Kidney (tissue), 22 donors: ENCODE measurements at places on chromosomes 16 and 17. TPM values are rescaled to one million over a fixed set of nuclear protein-coding genes. Genes with fewer than 3 reads are reported as not detected.

DNA sequence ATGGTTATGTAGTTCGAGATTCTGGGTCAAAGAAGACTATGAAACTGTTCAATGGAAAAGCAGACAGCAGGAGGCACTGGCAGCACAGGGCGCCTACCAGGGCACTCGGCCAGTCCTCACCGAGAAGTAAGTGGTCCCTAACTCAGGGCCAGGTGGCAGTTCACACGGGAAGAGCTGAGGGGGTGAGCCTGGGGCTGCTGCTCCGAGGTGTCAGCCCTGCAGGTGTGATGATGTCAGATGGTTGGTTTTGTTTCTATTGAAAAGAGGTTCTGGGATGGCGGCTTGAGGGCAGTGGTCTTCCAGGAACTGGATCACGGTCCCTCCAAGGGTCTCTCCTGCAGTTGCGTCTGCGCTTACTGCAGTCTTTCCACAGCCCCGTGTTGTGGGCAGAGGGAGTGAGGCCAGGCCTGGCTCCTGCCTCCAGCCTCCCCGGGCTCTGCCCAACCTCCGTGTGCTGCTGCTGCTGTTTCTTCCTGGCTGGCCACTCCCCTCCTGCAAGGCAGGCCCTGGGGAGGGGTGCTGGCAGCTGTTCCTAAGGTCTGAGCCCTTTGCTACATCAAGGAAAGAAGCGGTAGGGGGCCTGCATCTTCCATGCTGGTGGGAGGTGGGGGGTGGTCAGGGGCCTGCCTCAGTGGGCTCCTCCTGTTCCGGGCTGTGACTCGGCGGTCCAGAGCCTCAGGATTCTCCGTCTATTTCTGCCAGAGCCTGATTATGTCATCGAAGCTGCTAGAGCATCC, 22.6 kb downstream of the RNF213 start:
- no peak for DNase-seq

- DNase-seq: peak; percentile 83
Observed at GRCh38 chr17:80252871-80253270, 7.8 kb upstream of the RNF213 start.

GRCh38 chr16:85690469-85691064, 1.8 kb upstream of the GINS2 start:
- DNase-seq: no peak

- no peak for DNase-seq
Observed at GRCh38 chr16:58656899-58657298, 27.3 kb upstream of the CNOT1 start.

- DNase-seq: no peak
Observed at GRCh38 chr17:6496640-6497441, 52.6 kb downstream of the PIMREG start.

- no peak for DNase-seq
Observed at GRCh38 chr17:66829386-66829864, 5.5 kb upstream of the CACNG5 start.

- no peak for DNase-seq
Observed at GRCh38 chr17:49753959-49754391, 10.0 kb downstream of the FAM117A start.

DNA sequence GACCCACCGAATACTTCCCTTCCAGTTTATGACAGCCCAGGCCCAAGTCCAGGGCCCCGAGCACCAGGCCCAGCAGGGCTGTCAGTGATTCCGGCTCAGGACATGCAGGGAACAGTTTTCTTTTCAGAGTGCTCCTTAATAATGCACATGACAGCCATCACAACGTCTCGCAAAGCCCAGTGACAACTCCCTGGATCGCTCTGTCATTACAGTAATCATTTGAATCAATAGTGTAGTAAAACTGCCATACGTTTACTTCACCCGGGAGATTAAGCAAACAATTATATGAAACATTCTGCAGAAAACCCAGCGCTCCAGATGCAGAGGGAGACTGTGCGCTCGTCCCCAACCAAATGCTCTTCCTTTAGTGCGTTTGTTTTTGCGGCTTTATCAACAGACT, 162.6 kb upstream of the CDH13 start:
- no peak for DNase-seq

DNA sequence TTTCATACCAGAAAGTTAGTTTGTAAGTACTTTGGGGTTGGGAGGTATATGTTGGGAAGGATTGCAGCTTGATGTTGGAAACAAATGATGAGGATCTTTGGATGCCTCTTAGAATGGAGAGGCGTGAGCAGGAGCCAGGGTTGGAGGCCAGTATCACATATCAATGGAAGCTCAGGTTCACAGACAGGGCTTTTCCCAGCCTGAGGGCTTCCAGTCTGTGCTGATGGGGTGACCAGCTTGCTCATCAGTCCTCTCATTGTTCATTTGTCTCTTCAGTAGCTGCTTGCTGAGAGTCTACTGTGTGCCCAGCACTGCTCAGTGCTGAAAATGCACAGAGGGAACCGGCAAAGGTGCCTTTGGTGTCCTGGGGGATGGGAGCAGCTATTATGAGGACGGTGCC, 5.8 kb downstream of the DNAAF1 start:
- no peak for DNase-seq

DNA sequence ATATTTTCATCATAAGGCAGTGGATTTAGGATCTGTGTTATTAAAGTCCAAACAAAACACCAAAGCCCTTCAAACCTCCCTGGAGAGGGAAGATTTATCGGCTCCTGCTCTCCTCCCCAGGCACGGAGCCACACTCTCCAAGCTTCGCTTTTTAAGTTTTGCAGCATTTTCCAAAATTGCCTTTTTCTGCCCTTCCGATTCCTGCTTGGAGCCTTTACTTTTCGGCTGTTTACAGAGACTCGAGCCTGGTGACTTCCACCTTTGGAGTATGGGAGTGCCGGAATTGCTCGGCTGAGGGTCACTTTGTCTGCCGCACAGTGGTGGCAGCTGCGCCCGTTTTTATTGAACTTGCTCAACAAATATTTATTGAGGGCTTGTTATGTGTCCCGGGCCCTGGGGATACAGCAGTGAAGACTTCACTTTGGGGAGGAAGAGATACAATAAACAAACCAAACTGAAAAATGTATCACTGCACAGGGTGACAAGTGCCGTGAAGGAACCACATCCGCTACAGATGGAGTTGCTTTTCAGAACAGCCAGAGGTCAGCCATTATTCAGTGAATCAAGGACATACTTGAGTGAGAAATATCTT, 185.5 kb downstream of the NTN1 start:
- DNase-seq: peak; percentile 5

GRCh38 chr16:30615358-30616091, 5.3 kb upstream of the ZNF689 start:
- DNase-seq: no peak

- DNase-seq: no peak
Observed at GRCh38 chr16:65414284-65414984, 292.6 kb upstream of the CDH11 start.

- no peak for DNase-seq
Observed at GRCh38 chr17:63407741-63408330, 38.3 kb downstream of the CYB561 start.

- no peak for DNase-seq
Observed at GRCh38 chr16:23871924-23872323, 36.1 kb downstream of the PRKCB start.

- DNase-seq: no peak
Observed at GRCh38 chr16:23222929-23223328, 40.4 kb downstream of the SCNN1G start.

- no peak for DNase-seq
Observed at GRCh38 chr17:44105941-44106340, 17.5 kb downstream of the HDAC5 start.

DNA sequence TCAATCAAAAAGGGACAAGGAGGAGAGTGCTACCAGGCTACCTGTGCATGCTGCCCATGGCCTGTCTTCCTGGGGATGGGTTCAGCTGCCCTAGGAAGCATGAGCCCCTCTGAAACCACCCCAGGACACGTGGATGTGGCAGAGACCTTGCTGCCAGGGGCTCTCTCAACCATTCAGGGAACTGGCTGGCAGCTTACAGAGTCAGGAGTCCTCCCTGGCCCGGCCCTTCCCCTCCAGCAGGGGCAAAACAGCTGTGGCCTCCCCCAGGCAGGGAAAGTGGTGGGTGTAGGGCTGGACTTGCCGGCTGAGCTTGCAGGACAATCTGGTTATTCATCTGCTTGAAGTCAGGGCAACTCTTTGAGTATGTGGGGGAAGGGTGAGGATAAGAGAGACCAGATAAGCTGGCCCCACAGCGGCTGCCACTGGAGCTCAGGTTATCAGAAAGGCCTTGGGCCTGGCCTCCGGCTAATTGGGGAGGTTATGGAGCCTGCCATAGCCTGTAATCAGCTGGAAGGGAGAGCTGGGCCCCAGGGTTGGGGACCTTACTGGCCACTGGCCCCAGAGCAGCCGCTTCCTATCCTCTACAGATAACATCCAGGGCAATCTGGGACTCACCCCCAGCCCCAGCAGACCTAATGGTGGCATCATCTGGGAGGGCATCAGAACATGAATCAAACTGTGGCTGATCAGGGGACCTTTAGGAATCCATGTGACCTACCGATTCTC, 5.6 kb upstream of the TBX2 start:
- peak; percentile 56 for DNase-seq

DNA sequence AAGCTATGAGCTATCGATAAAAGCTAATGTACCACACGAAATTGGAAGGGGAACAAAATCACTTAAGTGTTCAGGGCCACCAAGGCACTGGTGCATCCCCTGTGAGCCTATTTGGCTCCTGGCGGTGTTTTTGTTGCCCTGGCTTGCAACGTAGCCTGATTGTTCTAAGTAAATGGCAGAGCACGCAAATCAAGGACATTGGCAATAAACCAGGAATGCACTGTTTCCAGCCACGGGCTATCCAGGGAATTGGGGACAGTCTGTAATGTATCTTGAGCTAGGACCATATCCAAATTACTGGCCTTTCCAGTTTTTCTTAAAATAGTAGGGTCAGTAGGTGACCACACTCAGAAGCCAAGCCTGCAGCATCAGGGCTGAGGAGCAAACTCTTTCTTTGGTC, 734.0 kb downstream of the MAF start:
- DNase-seq: no peak

DNA sequence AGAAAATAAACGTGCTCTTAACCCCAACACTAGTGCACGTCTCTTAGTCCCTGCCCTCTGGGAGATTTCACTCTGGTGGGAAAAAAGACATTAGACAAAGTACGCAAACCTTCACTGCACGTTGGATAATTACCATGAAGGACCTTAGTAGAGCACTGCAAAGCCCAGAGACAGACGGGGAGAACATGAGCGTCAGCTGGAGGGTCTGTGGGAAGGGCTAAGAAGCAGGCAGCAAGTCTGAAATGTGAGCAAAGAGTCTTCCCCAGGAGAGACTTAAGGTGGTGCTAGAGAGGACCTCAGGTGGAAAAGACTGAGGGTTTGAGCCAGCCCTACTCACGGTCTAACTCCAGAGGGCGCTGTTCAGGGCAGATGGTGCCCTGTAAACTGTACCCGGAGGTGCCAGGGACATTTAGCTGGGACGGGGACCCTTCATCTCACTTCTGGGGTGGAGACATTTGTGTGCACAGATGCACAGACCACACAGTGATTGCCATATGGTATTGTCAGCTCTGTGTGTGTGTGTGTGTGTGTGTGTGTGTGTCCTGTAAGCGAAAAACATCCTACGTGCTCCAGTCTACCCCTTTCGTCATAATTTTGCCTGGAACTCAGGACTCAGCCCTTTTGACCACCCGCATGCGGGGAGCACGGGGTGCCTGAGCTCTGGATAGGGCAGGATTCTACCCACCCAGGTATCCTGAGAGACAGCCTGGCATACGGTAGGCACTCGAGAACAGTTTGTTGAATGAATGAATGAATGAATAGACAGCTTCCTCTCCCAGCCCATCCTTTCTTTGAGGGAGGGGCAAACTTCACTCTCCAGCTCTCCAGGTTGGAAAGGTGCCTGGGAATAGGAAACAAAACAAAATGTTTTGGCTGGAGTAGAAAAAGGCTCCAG, 10.1 kb upstream of the STAC2 start:
- peak; percentile 62 for DNase-seq

GRCh38 chr17:7215652-7216180, 3.9 kb downstream of the DLG4 start:
- peak; percentile 75 for DNase-seq

The HEATR9 gene
- polyA plus RNA-seq: not detected

The GRAPL gene
- 1.4 TPM for polyA plus RNA-seq

The COPZ2 gene
- polyA plus RNA-seq: 38.2 TPM

The METRNL gene
- 107 TPM for polyA plus RNA-seq

The MLKL gene
- 7.3 TPM for polyA plus RNA-seq

The ESRP2 gene
- polyA plus RNA-seq: 19.1 TPM

The TRPV3 gene
- 0.13 TPM for polyA plus RNA-seq

The CCDC40 gene
- 5.1 TPM for polyA plus RNA-seq
